ENCODE measurements at places on chromosomes 2 and 18.

DNA sequence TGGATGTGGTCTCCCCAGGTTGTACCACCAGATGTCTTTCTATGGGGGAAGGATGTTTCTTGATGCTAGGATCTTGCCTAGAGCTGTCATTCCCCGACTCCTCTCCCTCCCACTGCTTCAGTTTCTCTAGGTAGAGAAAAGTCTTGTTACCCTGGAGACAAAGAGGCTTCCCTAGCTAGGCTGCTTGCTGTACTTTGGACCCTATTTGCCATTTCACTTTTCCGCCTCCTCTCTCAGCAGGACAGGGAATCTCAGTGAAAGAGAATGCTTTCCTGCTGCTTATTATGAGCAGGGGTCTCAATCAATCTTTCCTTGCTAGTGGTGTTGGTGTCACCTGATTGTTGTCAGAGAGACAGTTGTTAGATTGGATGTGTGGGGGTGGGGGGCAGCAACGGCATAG, 818.8 kb upstream of the GYPC start:
- no peak for DNase-seq

- DNase-seq: no peak
These were observed 100.7 kb upstream of the FOSL2 start for GRCh38 chr2:28291811-28292440.

- no peak for DNase-seq
These were observed 93.5 kb upstream of the MGAT4A start for GRCh38 chr2:98824256-98825019.

DNA sequence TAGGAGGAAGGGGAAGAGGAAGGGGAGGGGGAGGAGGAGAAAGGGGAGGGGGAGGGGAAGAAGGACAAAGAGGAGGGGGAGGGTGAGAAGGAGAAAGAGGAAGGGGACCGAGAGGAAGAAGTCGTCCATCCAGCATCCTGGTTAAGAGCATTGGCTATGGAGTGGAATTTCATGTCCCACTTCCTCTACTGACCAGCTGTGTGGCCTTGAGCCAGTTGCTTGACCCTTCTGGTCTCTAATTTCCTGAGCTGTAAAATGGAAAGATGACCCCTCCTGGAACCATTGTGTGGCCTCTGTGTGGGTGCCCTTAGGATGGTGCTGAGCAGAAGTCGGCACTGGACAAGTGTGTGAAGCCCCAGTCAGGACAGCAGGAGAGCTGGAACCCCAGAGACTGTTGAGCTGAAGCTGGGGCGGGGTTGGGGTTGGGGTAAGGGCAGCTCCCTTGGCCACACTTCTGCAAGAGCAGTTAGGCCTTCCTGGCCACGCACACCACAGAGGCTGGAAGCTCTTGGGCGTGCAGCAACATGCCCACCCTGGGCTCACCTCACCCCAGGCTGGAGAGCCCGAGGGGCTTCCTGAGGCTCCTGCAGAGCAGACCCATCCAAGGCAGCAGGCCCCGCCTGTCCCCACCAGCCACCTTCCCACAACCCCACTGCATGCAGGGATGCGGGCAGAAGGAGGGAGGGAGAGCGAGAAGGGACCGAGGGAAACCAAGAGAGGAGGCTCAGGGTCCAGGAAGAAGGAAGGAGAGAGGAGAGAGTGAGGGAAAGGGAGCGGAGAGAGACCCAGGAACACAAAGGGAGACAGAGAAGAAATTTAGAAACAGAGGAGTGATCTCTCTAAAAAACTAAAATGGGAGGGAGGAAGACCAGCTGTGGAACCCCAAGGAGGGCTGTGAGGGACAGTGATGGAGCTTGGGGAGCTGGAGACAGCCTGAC, 16.2 kb downstream of the ADRA2B start:
- DNase-seq: no peak

DNA sequence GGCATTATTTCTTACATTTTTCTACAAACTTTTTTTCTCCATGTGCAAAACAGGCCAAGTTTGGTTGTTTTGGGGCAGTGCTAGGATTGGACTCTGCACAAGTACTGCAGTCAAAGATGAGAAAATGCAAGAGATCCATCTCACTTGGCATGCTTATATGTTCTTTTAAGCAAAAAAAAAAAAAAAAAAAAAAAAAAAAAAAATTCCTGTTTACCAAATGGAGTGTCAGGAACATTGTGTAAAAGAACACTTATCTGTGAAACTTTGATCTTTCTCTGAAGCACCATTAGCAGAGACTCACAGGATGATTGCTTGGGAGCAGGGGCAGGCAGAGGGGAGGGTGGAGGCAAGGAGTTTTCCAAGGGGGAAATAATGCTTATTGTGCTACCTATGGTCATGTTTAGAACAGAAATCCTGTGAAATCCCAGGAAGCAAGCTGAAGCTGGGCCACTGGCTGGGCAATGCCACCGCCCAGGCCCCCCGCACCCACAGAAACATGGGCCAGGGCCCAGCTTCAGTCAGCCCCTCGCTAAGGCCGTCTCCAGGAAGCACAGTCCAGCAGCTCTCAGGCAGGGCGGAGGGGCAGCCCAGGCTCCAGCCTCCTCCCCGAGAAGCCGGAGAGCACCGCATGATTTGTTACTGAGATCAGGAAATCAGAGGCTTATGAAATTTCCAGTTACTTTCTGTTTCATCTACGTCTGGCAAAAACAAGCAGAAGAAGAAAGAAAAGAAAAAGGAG, 229.4 kb downstream of the ZNF516 start:
- DNase-seq: no peak
